CD4-positive, alpha-beta memory T cell (primary cell): ENCODE measurements at places on chromosomes 1 and 21.

GRCh38 chr1:35600593-35600992, 27.5 kb downstream of the TFAP2E start:
- H3K36me3 ChIP-seq: peaks cover 31% of the 10 kb centered on the region
- H3K4me3 ChIP-seq: no peak overlapping the region
- DNase-seq: no peak
- no peak overlapping the region for H3K27ac ChIP-seq
- H3K4me1 ChIP-seq: no peaks in the 10 kb centered on the region

DNA sequence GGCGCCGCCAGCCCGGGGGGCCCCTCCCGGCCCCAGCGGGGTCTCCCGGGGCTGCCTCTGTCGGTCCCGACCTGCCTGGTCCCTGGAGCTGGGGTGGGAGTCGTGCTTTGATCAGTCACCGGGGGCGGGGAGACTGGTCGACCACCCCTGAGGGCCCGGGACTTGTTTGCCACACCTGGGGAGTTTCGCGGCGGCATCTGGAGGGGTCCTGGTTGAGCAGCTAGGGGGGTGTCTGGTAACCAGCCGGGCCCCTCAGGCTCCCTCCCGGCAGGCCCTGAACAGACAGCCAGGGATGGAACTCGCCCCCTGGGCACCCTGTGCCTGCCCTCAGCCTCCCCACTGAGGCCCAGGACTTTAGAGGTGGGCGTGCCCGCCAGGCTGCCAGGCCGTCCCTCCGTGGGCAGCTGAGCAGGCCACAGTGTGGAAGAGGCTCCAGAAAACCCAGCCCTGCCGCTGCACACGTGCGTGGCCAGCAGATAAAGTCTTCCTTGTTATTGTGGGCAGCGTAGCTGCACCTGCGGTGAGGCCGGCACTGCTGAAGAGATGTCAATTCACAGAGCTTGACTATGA, 13.3 kb upstream of the SAMD11 start:
- no peaks in the 10 kb centered on the region for H3K36me3 ChIP-seq
- no peak for DNase-seq
- H3K27ac ChIP-seq: no peak overlapping the region
- H3K4me1 ChIP-seq: peaks cover 3% of the 10 kb centered on the region
- H3K4me3 ChIP-seq: no peak overlapping the region

GRCh38 chr1:228900886-228901392, 165.7 kb downstream of the RHOU start:
- no peaks in the 10 kb centered on the region for H3K27me3 ChIP-seq
- no peak overlapping the region for H3K4me3 ChIP-seq
- H3K36me3 ChIP-seq: no peaks in the 10 kb centered on the region
- DNase-seq: no peak
- H3K27ac ChIP-seq: no peak overlapping the region

- H3K27me3 ChIP-seq: no peaks in the 10 kb centered on the region
- H3K27ac ChIP-seq: no peak overlapping the region
- no peaks in the 10 kb centered on the region for H3K36me3 ChIP-seq
- DNase-seq: no peak
Observed at GRCh38 chr1:43875331-43875730, 58.3 kb upstream of the ARTN start.

- H3K4me3 ChIP-seq: no peak overlapping the region
- H3K27ac ChIP-seq: no peak overlapping the region
- H3K36me3 ChIP-seq: peaks cover 19% of the 10 kb centered on the region
- no peak for DNase-seq
- H3K4me1 ChIP-seq: no peaks in the 10 kb centered on the region
Observed at GRCh38 chr1:33005838-33006421, 30.8 kb downstream of the AK2 start.

- H3K4me1 ChIP-seq: peaks cover 12% of the 10 kb centered on the region
- H3K27me3 ChIP-seq: no peaks in the 10 kb centered on the region
- no peak overlapping the region for H3K27ac ChIP-seq
- no peak overlapping the region for H3K4me3 ChIP-seq
- no peak for DNase-seq
Observed at GRCh38 chr1:165877940-165878556, 50.6 kb downstream of the UCK2 start.
